BE2C (cell line): ENCODE measurements at places on chromosomes 16 and 17.

DNA sequence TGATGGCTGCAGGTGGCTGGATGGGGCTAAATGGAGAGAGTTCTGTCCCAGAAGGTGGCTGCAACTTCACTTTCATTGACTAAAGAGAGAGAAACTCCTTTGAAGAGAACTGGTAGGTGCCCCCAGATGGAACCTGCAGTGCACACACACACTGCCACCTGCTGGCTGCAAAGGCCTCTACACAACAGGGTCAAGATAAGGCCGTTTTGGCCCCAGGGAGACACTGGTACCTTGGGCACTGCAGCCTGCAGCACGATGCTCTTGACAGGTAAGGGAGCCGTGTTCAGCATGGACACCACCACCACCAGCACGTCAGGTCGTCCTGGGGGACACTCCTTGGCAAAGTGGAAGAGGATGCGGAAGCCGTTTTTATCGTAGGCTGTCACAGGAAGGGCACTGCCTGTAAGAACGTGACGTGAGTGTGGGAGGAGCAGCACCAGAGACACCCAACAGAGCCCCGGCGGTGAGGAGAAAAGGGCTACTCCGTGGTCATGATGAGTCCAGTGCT, 22.7 kb downstream of the GGA3 start:
- peak; percentile 76 for DNase-seq

- DNase-seq: no peak
These were observed 79.3 kb downstream of the MRC2 start for GRCh38 chr17:62706598-62707424.

GRCh38 chr16:180681-181564, 664 bp downstream of the HBQ1 start:
- DNase-seq: peak; percentile 89

DNA sequence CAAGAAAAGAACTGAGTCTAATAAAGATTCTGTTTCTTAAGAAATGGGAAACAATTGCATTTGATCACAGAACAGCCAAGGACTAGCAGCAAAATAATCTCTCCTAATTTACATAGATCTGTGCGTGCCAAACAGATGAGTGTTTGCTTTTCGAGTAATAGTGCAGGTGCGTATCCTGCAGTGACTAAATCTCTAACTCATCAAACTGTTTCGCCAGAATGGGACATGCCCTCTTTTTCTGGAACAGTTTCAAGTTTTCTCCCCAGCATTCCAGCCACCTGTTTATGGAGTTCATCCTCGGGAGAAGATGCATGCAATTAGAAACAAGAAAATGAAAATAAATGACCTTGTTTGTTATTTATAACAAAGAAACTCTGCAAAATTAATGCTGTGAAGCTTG, 5.7 kb upstream of the TOX3 start:
- DNase-seq: no peak

- DNase-seq: no peak
These were observed 95.2 kb downstream of the ENGASE start for GRCh38 chr17:79169861-79170260.

DNA sequence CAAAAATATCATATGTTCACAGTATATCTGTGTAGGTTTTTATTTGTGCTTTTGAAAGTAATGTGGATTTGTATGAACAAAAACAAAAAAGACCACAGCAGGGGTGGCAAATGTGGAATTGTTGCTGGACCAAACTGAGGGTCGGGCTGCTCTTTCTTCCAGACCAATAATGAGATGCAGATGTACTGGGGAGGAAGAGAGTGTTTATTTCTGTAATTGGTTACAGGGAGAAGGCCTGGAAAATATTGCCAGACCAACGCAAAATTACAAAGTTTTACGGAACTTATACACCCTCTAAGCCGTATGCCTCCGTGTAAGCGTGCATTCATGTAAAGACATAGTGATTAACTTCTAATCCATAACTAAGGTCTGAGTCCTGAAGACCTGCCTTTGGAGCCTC, 353.9 kb upstream of the C16orf82 start:
- DNase-seq: no peak

DNA sequence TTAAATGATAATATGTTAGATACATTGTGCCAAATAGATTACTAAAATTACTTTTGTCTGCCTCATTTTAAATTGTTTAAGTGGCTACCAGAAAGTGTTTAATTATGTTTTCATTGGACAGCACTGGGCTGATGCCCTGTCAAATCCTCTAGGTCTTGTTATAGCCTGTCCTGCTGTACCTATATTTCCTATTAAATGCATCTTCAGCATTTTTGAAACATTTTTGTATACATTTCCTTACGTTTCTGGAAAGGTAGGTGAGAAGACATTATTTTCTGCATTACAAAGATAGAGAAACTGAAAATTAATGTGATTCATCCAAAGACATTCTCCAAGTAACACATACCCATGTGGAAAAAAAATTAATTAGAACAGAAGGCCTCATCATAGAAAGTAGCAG, 192.2 kb upstream of the HS3ST3A1 start:
- DNase-seq: no peak
